ENCODE measurements at places on chromosomes 5 and 9.
A peak's percentile ranks its signal among the peaks of the same experiment; 100 is the strongest.

DNA sequence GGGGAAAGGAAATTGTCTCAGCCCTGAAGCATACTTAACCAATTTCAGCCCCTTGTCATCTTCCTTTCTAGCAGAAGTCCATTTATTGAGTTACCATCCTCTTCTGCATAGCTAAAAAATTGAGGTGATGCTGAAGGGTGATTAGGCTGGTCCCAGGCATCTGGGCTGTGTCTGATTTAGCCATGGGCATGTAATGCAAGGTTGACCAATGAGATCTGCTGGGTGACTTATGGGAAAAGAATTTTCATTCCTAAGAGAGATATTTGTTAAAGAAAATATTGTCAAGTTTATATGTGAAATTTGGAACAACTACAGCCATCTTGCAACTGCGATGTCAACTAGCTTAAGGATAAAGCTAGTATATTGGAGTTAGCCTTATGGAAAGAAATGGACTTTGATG lies 5.1 kb downstream of the ITGA2 start:
- DNase-seq = no peak

DNA sequence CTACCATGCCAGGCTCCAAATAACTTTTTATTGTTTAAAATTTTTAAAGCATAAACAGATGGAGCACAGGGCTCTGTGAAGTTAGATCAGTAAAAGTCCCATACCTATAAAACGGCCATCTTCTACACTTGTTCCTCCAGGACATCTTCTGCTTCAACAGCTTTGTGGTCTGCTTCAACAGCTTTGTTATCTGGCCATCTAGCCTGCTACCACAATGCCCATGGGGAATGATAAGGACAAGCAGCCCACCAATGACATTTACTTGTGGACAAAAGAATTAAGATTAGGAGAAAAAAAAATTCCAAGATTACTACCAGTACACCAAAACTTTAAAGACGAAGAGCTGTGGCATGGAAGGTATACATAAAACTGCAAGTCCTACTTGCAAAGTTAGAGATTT lies 2.2 kb upstream of the VPS13A start:
- DNase-seq = no peak

- peak; percentile 7 for DNase-seq
Observed at GRCh38 chr5:157994906-157995519, 136.1 kb upstream of the CLINT1 start.

DNA sequence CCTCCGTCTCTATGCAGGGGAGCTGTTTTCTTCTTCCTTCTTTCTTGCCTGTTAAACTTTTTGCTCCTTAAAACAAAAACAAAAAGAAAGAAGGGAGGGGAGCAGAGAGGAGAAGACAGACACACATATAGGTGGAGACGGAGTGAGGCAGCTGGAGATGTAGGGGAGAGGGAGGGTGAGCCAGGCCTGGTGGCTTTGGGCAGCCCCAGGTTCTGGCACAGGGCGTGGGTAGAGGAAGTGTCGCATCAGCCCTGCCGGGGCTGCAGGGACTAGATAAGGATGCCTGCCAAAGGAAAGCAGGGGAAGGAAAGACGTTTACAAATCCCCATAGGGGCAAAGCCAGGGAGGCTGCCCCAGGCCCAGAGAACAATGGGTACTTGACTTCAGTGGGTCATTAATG lies 38.7 kb upstream of the PTGS1 start:
- DNase-seq = no peak

- DNase-seq = no peak
Observed at GRCh38 chr9:33752130-33752637, 43.2 kb upstream of the PRSS3 start.

DNA sequence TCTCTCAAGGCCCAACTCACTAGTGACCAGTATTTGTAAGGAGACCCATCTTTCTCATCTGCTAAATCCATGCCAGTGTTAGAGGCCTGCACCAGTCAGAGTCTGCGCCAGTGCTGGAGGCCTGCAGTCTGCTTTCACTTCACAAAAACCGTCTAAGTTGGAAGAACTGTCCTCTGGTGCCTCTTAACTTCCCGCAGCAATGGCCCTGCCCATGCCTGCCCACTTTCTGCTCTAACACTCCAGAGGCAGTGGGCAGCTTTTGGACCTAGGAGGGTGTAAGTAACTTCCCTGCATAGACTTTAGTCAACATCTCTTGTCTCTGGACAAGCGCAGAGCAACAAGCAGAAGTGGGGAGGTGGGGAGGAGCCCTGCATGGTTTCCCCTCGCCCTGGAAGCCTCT lies 152.9 kb downstream of the AUH start:
- peak; percentile 14 for DNase-seq

DNA sequence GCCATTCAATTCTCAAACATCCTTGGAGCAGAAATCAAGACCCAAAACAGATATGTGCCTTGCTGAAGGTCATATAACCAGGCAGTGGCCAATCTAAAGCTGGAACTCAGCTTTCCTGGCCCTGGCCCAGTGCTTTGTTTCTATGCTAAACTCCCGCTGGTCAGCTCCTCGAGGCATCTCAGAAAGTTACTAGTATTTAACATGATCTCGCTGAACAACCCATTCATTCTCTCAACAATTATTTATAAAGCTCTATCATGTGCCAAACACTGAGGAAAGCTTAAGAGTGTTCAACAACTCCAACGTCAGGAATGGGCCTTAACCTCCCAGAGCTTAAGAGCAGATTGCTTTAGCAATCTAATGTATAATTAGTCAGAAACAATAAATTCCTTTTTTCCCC lies 54.0 kb downstream of the FOXD1 start:
- DNase-seq = no peak

DNA sequence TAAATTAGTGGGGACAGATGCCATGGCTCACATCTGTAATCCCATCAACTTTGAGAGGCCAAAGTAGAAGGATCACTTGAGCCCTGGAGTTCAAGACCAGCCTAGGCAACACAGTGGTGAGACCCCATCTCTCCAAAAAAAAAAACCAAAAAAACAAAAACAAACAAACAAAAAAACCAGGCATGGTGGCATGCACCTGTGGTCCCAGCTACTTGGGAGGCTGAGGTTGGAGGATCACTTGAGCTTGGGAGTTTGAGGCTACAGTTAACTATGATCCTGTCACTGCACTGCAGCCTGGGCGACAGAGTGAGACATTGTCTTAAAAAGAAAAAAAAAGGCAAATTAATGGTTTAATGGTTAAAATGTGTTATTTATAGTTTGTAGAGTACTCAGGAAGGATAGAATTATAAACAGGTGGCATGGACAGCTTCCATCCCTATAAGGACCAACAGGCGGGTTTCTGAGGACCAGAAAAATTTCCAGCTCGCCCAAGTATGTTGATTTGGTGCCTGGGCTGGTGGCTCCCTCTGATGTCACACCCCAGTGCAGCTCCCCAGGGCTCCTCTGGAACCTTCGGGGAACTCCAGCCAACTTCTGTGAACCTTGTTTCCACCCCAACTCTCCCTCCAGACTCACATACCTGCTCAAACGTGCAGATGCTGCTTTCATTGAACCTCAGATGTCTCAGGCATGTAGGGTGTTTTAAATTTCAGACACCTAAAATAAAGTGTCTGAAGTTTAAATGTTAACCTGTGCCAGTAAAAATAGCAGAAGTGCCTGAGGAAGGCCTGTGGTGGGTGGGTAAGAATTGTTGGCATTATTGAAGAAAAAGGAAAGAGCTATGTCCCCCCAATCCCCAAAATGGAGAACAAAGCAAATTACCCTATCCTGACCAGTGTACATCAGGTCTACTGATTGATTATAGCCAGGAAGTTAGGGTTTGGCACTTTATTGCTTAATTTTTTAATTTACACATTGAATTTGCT lies 69.0 kb downstream of the TRIO start:
- peak; percentile 56 for DNase-seq

GRCh38 chr9:136059321-136059791 lies 35.7 kb downstream of the NACC2 start:
- no peak for DNase-seq

GRCh38 chr5:128913551-128913950 lies 51.7 kb upstream of the SLC27A6 start:
- no peak for DNase-seq

DNA sequence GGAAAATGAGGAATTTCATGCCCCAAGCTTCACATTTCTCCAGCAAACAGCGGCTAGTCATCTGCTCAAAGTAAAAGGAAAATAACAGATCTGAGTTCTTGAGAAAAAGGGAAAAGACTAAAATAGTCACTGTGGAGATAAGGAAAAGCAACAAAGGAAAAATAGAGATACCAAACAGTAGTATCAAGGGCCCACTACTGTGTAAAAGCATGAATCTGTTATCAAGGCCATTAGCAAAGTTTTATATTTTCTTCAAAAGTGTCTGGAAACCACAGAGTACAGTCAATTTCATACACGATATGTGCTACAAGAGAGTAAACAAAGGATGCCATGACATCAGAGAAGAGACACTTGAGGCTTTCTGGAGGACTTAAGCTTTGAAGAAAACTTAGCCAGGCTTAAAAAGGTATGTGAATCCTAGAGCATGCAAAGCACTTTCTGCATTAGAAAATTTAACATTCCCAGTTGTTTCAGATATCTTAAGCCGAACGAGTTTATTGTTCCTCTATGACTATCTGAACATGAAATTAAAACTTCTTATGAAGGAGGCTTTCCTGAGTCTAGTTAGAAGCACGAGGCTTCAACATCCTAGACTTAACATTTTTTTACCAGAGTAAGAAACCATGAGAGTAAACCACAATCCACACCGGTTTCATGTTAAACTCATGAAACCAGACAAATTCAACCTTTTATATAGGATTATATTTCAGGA lies 1.2 kb downstream of the TTC33 start:
- no peak for DNase-seq

DNA sequence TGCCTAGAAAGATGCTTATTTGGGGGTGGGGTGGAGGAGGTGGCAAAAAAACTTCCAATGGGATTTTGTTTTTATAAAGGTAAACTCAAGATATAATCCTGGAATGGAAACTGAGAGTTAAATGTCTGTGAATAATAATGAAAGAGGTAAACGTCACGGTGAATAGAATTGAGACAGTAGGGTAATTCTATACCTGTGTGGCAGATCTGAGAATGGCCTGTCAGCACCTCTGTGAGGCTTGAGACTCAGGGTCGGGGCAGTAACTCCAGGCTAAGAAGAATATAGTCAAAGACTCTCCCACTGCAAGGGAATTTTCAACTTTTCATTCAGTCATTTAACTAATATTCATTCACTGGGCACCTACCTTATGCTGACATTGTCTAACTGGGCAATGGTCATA lies 581.2 kb upstream of the ZNF608 start:
- DNase-seq = no peak

- DNase-seq = no peak
Observed at GRCh38 chr9:72333709-72334108, 31.3 kb downstream of the ZFAND5 start.

- DNase-seq = no peak
Observed at GRCh38 chr9:132948482-132949050, 4.2 kb upstream of the TSC1 start.

- no peak for DNase-seq
Observed at GRCh38 chr5:170393958-170394357, 4.8 kb upstream of the KCNMB1 start.

GRCh38 chr5:173531863-173532262 lies 84.6 kb downstream of the BOD1 start:
- DNase-seq = no peak

- no peak for DNase-seq
Observed at GRCh38 chr9:79574136-79574535, 2.4 kb downstream of the TLE4 start.

DNA sequence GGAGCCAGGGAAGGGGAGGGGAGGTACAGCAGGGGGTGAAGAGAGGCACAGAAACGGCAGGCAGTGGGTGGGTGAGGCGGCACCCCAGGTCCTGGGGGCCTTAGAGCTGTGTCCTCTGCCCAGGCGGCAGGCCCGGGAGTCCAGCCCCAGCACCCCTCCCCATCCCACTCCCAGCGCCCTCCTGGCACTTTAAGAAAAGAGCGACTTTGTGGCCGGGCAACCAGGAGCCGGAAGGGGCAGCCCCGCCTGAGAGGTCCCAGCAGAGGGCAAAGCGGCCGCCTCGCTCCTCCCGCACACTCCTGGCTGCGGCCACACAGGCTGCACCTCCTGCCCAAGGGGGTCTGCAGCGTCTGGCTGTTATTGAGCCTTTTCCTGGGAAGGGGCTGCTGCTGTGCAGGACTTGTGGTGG lies 42.6 kb downstream of the NACC2 start:
- no peak for DNase-seq

DNA sequence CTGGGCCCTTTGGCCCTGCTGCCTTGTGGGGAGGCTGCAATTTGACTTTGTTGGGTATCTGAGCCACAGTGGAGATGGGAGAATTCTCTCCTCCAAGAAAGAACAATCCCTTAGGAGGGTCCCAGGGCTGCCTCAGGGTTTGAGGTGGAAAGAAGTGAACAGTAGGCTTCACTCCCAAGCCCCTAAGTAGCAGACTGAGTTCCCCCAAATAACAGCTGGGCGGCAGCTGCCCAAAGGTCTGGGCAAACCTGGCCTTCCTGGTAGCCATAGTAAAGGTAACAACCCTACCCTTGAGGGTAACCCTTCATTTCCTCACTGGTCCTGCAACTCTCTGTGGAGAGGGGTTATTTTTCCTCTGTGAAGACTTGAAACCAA lies 746 bp downstream of the RGS3 start:
- DNase-seq = no peak

DNA sequence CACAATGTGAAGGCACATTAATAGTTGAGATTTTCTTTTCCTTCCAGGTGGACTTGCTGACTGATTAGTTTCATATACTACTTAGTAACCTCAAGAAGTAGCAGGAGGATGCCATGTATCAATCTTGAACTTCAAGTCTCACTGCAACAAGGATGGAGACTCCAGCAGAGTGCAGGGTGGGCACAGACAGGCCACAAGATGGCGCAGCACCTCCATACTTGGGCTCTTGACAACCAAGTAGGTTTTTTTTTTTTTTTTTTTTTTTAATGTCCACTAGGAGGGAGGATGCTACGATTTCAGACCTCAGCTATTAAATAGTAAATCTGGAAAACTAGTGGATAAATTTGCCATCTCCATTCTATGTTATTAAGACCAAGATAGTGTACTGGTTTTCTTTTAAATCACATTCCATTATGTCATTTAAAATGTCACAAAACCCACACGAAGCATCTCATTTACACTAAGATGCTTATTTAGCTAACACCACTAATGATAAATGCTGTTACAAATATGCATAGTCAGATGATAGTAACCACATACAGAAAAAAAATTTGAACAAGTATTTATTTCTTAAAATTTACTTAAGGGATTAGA lies 58.6 kb downstream of the IL6ST start:
- peak; percentile 75 for DNase-seq

- peak; percentile 16 for DNase-seq
Observed at GRCh38 chr5:174311531-174312269, 266.2 kb downstream of the NSG2 start.

GRCh38 chr5:76765249-76765648 lies 49.3 kb downstream of the F2R start:
- DNase-seq = no peak

GRCh38 chr9:101325053-101325452 lies 59.8 kb downstream of the BAAT start:
- DNase-seq = no peak

GRCh38 chr9:77764894-77765780 lies 117.0 kb upstream of the GNA14 start:
- no peak for DNase-seq
